Amygdala (tissue), 56 donors: ENCODE measurements at places on chromosomes 11 and 22.

DNA sequence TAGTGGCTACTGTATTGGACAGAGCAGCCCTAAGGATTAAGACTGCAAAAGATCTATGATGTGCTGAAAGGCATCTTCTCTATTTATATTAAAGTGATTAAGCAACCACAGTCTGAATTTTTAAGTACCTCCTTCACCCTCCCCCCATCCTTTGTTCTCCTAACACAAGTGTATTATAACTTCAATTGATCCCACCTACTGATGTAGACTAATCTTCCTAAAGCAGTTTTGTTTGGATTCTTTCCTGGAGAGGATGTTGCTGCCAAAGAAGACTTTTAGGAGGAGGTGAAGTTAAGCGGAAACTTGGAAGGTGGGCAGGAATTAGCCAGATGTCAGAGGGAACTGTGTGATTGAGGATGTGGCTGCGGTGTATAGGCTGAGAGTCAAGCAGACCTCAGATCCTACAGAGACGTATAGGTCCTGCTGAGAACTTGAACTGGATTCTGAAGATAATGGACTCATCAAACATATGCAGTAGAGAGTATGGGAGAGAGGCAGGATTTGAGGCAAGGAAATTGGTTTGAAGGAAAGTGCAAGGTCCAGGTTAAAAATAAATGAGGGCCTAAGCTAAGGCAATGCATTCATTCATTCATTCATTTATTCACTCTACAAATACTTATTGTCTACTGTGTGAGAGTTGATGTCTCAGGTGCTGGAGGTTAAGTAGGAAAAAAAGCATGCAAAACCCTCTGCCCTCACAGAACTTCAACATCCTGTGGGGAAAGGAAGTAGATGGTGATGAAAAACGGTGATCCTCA, 5.2 kb upstream of the RASSF10 start:
- no peak for DNase-seq

DNA sequence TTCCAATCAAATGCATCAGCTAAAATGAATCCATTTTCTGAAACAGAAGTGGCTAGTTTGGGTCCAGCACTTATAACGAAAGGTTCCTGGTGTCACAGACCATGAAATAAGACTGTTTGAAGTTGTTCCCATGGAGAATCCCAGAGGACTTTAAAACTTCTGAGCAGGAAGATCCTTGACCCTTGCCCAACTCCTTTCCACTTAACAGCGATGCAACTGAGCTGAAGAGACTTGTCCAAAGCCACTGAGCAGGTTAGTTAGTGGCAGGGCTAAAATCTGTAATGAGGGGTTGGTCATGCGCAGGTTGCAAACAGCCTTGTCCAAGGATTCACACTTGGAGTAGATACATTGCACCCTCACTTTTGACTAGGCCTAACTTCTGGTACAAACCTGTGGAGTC, 1.3 kb downstream of the RAB38 start:
- no peak for DNase-seq

DNA sequence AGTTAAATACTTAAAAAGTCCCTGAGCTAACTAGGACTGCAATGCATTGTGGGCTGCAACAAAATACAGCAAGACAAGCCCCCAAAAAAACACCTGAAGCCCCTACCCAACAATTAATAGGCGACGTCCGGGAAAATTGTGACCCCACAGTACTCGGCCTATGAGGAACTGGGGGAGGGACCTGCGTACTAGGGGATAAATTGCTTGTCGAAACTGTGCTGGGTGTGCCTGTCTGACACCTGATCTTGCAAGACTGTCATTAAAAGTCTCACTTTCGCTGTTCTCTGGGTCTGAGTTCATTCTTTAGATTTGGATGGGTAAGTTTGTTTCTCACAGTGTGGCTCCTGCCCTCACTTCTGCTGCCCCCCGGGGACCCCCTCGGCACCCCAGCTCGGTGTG, 15.2 kb downstream of the TANGO2 start:
- no peak for DNase-seq

DNA sequence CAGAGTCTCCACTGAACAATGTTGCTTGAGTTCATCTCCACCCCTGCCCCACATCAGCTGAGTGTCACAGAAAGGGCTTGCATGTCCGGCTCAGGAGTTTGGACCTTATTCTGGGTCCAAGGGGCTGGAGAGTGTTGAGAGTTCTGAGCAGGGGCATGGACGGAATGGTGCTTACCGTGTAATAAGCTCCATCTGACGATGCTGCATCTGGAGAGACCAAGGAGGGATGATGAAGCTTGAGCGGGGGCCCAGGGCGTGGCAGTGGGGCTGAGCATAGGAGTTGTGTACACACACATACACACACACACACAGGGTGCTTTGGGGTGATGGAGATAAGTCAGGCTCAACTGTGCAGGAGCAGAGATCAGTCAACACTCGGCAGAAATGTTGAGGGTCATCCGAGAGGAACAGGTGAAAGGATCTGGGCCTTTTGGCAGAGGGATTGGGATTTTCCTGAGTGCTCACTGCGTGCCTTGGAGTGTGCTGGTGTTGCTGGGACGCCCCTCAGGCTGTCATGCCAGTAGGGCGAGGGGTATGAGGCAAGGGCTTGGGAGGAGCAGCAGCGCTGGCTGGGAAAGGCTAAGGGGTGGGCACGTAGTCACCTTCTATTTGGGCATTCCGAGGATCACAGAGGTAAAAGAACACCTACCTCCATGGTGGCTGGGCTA, 2.3 kb downstream of the USP35 start:
- DNase-seq, result no peak

DNA sequence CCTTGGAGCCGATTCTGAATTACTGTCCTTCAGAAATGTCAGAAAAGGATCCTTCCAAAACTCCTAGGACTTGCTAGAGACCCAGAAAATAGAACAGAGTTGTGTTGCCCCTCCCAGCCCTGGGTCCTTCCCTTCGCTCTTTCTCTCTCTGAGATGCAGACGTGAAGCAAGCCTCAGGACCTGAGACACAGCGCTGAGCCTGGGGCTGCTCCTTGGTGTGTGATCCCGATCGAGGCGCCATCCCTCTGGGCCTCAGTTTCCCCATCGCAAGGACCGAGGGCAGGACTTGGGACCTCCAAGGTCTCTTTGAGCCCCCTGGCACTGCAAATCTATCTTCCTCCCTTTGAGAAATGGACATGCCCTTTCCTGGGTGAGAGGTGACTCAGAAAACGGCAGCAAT, 533.5 kb downstream of the TBC1D22A start:
- DNase-seq, result no peak

- no peak for DNase-seq
Observed at GRCh38 chr11:12243486-12243885, 133.1 kb downstream of the MICAL2 start.

- no peak for DNase-seq
Observed at GRCh38 chr11:39965701-39966100, 1493.8 kb downstream of the LRRC4C start.

DNA sequence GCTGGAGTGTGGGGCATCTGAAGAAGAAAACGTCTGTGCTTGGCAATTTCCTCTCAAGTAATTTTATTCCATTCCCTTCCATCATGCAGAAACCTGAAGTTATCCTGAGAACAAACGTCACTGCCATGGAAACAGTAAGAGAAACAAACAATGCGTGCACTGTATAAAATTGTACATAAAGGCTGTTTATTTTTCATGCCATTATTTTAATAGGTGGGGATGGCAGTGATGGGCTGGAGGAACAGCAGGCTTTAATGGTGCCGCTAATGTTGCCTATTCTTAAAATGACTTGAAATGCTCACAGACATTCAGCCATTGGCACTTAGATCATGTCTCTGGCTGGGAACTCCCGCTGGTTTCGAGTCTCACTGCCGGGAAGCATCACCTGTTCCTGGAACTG, 7.5 kb upstream of the SEZ6L start:
- no peak for DNase-seq

DNA sequence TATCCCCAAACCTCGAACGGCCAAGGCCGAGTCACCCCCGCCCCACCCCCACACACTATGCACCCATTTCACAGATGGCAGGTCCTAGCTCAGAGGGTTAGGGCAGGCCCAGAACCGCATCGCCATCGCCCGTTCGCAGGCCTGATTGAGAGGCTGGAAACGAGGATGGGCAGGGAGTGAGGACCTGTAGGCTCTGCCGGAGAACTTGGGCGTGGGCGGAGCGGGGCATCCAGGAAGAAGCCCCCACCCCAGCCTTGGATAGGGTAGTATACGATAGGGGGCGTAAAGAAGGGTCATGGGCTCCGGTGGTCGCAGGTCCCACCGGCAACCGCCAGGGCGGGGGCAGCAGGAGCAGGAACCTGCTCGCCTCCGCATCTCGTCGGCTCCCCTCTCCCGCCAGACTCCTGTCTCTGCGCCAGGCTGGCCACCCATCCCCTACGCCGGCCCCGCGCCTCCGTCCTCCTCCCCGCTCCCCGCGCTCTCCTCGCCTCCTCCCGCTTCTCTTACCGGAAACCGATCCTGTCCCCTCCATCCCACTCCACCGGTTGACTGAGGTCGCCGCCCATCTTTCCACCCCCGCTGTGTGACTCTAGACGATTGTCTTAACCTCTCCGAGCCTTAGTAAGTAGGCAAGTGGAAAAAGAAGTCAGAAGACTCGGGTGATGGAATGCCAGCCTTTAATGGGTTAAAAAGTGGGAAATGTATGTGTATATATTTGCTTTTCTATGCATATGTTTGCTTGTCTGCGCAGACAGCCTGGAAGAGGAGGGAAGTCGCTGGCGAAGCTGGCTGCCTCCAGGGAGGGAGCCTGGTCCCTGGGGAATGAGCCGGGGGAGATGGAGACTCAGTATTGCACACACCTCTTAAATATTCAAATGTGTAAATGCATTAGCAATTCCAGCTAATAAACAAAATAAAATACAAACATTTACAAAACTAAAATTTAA, 52.8 kb downstream of the CYTH4 start:
- no peak for DNase-seq

DNA sequence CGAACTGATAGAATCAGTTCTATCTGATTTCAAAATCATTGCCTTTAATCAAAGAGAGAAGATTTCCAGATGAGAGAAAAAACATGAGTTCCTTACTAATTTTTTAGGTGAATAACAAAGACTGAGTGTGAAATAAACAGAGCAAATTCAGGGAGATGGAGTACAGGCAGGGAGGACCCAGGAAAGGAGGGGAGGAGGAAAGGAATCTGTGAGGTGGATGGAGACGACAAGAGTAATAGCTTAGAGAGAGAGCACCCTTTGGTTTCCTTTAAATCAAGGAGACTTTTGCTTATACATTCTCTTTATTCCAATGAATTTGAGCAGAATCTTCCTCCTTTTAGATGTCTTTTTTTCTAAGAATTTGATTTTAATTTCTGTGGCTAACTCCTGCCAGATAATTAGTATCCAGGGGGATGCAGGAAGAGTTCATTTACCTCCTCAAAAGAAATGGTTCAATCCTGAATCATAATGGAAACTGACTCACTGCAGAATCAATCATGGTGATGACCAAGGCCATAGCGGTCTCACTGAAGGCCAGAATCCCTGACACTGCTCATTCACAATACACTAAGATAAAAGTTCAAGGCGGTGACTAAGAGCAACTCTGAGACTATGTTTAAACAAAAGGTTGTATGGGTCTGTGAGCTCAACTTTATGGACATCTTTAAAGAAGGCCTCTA, 234.0 kb upstream of the ZC3H12C start:
- DNase-seq, result no peak

- DNase-seq, result no peak
Observed at GRCh38 chr11:97865424-97866012, 1155.2 kb upstream of the CNTN5 start.

GRCh38 chr11:9858822-9859221, 194.9 kb downstream of the SWAP70 start:
- DNase-seq, result no peak

DNA sequence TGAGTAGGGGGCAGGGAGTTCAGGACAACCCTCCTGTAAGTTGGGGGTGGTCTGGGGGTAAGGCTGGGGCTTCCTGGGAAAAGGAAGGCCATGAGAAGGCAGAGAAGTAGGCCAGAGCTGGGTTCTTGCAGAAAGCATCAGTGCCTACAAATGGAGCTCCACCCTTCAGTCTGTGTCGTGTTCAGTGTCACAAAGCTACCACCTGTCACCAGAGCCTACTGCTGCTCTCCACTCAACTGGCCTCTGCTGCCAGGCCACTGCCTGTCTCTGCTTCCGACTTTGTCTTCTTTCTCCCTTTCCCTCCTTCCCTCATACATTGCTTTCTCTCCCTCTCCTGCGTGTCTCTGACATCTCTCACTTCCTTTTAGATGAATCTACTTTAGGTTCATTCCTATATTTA, 3.4 kb upstream of the WBP2NL start:
- no peak for DNase-seq

GRCh38 chr11:70482529-70482917, 84.2 kb downstream of the CTTN start:
- no peak for DNase-seq

DNA sequence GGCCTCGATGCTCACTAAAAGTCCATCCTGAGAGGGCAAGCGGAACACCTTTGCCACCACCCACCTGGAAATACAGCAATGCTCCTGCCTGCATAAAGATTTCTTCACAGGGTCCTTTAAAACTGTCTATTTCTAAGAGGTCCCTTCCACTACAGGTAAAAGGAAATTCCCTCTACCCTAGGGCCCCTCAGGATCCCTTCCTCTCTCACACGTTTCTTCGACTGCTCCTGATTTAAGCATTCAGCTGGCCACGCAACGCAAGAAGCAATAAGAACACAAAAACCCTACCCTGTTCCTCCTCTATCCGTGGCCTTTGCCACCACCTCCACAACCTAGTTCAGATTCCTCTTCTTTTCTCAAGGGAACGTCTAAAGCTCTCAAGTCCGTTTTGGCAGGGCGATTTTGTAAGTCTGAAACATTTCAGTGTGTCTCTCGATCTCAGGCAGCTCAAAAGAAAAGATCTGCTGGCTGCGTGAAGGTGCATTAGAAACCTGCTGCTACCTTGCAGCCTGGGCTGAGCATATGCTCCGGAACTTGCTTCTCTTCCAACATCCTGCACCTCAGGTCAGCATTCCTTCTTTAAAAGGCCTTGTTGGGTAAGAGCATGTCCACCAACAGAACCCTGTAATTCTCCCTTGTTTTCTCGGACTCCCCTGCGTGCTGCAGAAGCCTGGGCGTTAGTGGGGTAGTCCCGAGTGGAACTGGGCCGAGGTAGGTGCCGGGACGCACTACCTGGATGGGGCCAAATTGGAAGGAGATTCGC, 1.6 kb downstream of the LGR4 start:
- no peak for DNase-seq

DNA sequence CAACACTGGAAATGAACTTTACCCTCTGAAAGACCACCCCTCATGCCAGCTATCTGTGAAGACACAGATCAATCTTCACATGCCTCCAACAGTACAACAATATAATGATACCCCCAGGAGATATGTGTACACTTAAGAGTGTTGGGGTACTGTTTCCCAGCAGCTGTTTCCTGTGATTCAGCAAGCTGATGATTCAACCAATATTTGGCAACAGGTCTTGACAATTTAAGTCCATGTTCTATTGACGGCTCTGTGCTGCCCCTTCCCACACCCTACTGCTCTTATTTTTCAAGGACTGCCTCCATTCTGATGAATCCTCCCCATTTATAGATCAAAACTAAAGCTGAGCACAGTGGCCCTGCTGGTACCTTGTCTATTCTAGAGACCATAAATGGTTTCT, 6.6 kb downstream of the SNX19 start:
- no peak for DNase-seq

DNA sequence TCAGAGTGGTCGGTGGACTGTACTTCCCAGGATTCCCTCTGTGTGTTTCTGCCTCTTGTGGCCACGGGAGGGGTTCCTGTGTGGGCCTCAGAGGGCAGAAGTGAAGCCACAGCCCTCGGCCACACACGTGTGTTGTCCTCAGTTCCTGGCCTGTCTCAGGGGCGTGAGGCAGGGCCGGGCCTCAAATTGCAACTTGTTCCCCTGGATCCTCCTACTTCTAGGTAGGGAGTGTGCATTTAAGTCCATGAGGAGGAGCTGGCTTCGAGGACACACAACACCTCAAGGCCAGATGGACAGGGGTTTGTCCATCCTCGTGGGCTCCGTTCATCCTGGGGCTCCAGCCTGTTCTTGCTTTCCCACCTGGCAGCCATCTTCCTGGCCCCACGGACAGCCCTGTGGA, 573.0 kb downstream of the TBC1D22A start:
- no peak for DNase-seq
